Fibroblast of skin of right biceps (primary cell): ENCODE measurements at places on chromosomes 6 and 20.

- DNase-seq: no peak
These were observed 145.6 kb upstream of the PTPN1 start for GRCh38 chr20:50364542-50364941.

- no peak for DNase-seq
These were observed 29.1 kb downstream of the CPNE5 start for GRCh38 chr6:36809941-36810803.

GRCh38 chr20:49361862-49362660, 84.2 kb upstream of the ZNFX1 start:
- DNase-seq: no peak

DNA sequence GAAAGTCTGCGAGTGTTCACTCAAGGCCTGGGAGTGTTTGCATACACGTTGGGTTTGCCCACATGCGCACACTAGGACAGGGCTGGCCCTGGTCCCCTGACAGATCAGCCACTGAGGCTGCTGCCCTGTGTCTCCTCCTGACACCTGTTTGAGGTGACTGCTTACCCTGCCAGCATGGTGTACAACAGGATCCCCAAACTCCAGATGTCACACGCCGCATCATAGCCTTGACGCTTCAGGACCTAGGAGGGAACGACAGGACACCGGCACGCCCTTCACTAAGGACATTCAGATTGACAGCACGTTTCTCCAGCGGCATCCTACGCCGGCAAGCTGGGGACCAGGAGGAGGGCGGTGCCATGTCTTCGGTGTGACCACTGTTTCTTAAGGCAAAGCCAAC, 37.0 kb upstream of the MPC1 start:
- no peak for DNase-seq

DNA sequence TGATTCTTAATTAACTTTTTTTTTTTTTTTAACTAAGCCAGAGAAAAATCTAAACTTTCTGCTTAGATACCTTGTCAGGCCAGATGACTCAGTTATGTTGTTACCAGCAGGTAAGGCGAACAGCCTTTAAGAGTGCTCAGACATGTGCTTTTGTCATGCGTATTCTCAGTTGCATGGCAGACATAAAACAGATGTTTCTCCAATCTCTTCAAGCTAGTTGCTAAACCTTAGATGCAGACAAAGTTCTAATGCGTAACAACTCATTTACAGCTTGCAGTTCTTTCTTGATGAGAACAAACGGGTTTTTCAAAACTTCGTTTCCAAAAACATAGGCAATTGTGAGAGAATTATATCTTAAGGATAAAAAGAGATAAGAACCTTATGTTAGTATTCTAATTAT, 49.6 kb upstream of the GFRAL start:
- no peak for DNase-seq

DNA sequence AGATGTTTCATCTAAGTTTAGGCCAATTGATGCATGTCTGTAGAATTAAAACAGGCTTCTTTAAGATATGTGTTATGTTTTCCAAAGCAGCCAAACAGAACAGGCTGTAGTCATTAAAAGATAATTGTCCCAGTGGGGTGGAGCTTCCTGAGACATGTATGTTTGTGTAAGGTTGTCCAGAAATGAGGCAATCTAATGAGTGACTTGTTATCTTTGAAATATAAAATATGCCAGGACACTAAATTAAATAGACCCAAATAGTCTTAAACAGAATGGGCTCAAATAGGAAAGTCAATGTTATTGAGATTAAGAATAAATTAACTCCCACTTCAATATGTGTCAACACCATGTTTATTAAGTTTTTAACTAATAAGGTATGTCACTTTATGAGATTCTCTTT, 204.7 kb upstream of the RNF217 start:
- no peak for DNase-seq
